ENCODE measurements at places on chromosomes 1 and 21. TPM values are rescaled to one million over a fixed set of nuclear protein-coding genes. Genes with fewer than 3 reads are reported as not detected.
A peak's percentile ranks its signal among the peaks of the same experiment; 100 is the strongest.

DNA sequence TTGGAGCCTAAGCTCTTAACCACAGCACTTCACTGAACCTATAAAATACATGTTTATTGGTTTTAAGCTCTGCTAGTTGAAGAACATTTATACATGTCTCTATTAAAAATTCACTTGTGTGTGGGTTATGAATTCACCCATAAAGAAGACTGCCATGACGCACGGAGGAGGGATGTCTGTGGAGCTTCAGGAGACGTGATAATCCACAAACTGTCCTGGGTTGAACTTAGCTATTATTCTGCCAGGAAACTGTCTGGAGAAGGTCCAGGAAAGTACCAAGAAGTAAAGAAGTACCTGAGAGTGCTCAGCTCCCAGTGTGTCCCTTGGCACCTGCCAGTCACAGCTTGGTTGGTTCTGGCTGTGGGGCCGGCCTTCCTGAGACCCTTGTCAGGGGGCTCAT is 56.3 kb downstream of the DDR2 start:
- no peak for DNase-seq

- DNase-seq: no peak
Measured at GRCh38 chr1:104574620-104575019, 824.9 kb downstream of the AMY1C start.

- no peak for DNase-seq
Measured at GRCh38 chr1:15616373-15617172, 685 bp upstream of the DDI2 start.

- DNase-seq: no peak
Measured at GRCh38 chr1:116942344-116942743, 32.6 kb downstream of the PTGFRN start.

- DNase-seq: no peak
Measured at GRCh38 chr1:34684266-34684665, 70.6 kb upstream of the GJB5 start.

- no peak for DNase-seq
Measured at GRCh38 chr1:67285780-67286488, 21.7 kb upstream of the IL12RB2 start.

GRCh38 chr1:187275985-187276575 is 447.3 kb downstream of the PLA2G4A start:
- DNase-seq: no peak

DNA sequence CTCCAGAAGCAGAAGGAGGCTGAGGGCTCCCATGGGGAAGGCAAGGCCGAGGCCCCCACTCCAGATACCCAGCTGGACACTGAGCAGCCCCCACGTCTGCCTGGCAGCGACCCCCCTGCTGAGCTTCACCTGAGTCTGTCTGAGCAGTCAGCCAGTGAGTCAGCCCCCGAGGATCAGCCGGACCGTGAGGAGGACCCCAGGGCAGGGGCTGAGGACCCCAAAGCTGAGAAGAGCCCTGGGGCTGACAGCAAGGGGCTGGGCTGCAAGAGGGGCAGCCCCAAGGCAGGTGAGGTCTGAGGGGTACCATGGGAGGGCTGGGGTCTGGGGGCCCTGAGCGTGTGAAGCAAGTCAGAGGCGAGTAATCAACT is 21.3 kb downstream of the DMBX1 start:
- DNase-seq: no peak

- DNase-seq: no peak
Measured at GRCh38 chr1:101165532-101165931, 71.3 kb upstream of the S1PR1 start.

- no peak for DNase-seq
Measured at GRCh38 chr21:25988738-25989137, 181.8 kb downstream of the APP start.

DNA sequence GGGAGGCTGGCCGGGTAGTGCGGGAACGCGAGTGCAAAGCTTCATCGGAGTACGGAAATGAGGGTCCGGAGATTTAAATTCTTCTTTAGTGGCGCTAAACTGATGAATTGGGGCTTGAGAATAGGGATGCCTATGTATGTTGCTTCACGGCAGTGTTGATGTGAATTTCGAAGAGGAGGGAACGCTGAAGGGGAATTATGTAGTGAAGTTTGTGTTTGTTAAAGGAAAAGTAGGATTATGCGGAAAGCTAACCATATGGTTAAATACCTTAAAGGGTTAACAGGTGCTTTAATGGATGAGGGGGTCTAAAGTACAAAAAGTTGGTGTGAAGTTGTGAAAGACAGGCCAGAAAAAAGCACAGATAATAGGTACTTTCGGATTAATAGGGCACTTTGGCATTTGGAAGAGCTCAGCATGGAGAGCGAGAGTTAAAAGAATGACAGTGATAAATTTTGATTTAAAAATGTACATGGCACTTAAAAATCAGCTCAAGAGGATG is 1.4 kb downstream of the HS2ST1 start:
- DNase-seq: no peak

DNA sequence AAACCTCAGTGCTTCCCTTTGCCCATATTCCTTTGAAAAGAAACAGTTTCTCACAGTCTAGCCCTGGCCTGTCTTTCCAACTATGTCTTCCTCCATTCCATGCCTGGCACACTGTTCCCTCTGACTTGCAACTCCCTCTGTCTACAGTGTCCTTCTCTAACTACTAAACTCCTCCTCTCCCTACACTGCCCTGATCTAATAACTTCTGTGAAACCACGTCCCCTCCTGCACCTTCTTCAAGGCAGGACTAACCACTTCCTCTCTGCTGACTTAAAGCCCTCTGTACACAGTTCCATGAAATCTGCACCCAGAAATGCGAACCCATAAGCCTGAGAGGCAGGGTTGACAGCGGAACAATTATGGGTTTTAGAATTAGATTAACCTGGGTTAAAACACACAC is 62.2 kb upstream of the ATP1B1 start:
- DNase-seq: no peak

- DNase-seq: no peak
Measured at GRCh38 chr1:221527302-221527701, 214.6 kb downstream of the DUSP10 start.

DNA sequence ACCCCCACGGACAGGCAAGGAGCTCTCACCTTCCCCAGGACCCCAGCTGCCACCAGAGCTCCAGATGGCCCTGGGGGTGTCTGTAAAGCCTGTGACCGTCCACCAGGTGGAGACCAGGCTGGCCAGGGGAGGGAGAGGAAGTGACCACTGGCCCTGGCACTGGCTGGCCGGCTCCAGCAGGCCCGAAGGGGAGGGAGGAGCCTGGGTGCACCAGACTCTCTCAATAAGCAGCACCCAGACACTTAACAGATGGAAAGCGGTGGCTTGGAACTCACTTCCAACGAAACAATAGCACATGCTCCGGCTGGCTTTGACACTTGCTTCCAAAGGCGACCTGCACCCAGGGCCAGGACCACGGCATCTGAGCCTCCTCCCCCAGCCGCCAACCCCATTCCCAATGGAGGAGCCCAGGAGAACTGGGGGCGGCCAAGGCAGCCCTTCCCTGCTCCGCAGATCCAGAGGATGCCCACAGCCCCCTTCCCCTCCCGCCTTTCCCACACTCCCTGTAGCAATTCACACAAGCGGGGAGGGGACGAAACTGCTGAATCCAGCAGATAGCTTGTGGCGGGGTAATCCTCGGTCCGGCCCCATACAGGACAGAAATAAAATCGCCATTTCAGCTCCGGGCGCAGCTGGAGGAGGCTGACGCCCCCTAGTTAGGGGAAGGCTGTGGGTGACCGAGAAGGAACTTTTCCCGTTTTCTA is 742 bp upstream of the PDE9A start:
- DNase-seq: peak; percentile 69

DNA sequence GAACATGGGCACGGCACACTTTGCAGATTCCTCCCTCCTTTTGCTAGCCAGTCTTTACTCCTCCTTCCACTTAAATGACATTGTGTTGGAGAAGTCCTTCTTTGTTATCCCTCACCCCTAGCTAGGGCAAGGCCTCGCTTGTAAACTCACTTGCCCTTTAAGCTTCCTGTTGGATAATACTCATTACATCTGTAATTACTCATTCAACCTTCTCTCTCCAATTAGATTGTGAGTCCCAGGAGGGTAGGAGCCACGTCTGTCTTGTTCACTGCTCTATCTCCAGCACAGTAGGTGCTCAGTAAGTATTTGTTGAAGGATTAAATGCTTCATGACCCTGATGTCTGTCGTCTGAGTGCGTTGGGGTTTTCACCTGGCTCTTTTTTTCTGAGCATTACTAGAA is 98.7 kb upstream of the USP24 start:
- no peak for DNase-seq

DNA sequence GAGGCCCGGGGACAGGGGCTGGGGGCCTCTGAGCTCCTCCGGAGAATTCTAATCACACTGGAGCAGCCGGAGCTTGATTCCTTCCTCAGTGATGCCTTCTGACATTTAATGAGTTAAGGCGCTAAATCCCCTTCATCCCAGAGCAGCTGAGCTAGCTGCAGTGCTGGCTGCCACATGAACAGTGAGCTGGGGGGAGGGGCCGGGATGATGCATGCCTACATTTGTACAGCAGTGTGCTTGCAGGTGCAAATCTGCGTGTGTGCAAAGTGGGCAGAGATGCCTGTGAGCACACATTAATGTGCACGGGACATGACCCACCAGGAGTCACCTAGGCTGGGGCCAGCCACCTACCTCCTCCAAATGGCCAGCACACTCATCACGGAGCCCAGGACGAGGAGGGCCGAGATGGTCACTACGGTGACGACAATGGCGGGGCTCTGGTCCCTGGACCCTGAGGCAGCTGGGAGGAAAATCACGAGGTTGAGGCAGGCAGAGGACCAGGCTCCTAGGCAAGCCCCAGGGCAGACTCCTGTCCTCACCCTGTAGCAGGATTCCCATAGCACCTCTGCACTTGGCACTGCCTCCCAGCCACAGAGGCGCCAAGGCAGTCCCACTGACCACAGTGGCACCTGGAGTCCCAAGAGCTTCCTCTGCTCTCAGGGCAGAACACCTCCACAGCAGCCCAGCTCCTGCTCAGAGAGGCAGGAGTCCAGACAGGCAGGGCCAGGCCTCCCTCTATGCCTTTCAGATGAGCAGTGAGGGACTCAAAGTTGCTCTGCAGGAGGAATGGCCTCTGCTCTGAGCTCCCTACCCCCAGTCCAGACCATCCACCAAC is 34.7 kb downstream of the CDCA8 start:
- DNase-seq: no peak

- no peak for DNase-seq
Measured at GRCh38 chr1:116495535-116495934, 75.3 kb downstream of the CD58 start.

- DNase-seq: peak; percentile 18
Measured at GRCh38 chr1:112904071-112904830, 51.7 kb downstream of the SLC16A1 start.

- DNase-seq: no peak
Measured at GRCh38 chr1:75708910-75709309, 15.6 kb upstream of the ACADM start.

- no peak for DNase-seq
Measured at GRCh38 chr21:42105476-42106315, 34.6 kb downstream of the UMODL1 start.

DNA sequence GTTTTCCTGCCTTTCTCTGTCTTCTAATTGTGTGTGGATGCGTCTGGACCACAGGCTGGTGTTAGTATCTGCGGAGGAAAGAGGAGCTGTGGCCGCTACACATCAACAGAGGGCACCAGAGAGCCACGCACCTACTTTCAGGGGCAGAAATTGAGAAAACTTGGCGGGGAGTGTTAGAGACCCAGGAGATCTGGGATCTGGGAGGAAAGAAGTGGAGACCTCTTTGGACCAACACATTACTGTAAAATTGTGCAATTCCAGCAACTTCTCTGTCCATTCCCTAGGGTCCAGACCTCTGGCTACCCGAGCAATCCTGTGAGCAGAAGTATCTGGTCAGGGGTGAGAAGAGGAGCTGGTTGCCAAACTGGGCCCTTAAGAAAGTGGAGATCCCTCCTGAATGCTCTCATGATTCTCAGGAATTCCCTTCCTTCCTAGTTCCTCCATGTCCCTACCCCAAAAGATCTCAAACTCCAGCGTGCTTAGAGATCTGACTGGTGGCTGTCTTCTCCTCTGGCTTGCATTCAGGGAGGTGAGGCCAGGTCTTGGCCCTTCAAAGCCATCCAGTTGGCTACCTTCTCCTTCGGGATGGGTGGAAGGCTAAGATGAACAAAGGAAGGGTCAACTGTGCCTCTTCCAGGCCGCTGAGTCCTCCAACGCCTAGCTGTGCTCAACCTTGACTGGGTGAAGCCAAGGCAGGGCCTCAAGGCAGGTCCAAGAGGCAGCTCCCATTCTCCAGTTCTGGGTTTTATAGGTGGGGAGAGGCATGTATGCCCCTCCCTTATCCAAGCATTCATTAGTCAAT is 1.2 kb upstream of the KIRREL1 start:
- DNase-seq: no peak

GRCh38 chr1:90190523-90190922 is 195.6 kb downstream of the ZNF326 start:
- no peak for DNase-seq

DNA sequence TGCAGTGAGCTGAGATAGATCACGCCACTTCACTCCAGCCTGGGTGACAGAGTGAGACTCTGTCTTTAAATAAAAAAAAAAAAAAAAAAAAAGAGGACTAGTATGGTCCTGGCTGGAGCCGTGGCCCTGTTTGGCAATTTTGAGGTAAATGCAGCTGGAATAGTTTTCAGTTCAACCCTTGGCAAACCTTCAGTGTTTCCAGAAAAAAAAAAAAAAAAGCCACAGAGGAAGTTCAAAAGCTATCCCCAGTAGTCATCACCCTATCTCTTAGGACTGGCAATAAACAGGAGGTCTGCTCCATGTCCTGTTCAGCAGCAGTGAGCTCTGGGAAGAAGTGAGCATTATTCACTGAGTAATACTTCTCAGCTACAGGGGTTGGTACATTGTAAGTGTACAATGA is 56.8 kb upstream of the ERRFI1 start:
- DNase-seq: peak; percentile 50

DNA sequence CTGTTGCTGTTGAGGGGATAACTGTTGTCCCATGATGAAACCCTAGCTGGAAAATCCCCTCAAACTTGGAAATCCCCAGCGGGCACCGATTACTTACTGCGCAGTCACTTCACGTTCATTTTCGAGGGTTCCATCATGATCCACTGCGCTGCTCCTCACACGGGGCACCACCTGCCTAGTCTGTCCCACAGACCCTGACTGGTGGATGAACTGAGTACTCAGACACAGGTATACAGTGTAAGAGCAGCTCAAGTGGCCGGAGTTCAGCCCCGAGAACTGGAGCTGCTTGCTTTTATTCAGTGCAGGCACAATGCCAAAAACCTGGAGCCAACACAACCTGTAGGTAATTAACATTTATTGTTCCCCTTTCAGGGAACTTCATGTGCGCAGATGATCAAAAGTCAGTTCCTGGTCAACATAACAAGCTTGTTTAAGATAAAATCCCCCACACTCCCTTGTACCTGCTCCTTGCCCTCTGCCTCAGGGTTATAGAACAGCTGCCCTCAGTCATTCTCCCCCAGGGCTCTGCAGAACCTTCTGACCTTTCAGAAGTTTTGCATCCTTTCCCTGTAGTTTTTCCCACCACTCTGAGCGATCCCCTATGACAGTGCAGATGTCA is 46.5 kb upstream of the PRELP start:
- DNase-seq: peak; percentile 62

KIF17 gene
- 24.0 TPM for total RNA-seq

ZC3H12A gene
- 1.9 TPM for total RNA-seq

PDXK gene
- total RNA-seq: 35.5 TPM

KCNJ10 gene
- not detected for total RNA-seq

FAM3B gene
- total RNA-seq: not detected

TLR5 gene
- total RNA-seq: 0.51 TPM

PATJ gene
- total RNA-seq: 4.9 TPM

LCE1C gene
- total RNA-seq: not detected

ACADM gene
- total RNA-seq: 26.2 TPM

LCE2C gene
- total RNA-seq: not detected

SLAMF1 gene
- 0.13 TPM for total RNA-seq

S100A7 gene
- total RNA-seq: not detected

MYOC gene
- not detected for total RNA-seq

PDC gene
- total RNA-seq: not detected

Measured in dermis microvascular lymphatic vessel endothelial cell (primary cell).